ENCODE measurements at places on chromosomes 16 and 17.

GRCh38 chr17:69461951-69462369 is 47.5 kb downstream of the MAP2K6 start:
- DNase-seq, result no peak

- DNase-seq, result no peak
These were observed 212.8 kb downstream of the ZFHX3 start for GRCh38 chr16:72835086-72835485.

GRCh38 chr16:86727131-86727530 is 148.8 kb downstream of the FOXL1 start:
- no peak for DNase-seq

DNA sequence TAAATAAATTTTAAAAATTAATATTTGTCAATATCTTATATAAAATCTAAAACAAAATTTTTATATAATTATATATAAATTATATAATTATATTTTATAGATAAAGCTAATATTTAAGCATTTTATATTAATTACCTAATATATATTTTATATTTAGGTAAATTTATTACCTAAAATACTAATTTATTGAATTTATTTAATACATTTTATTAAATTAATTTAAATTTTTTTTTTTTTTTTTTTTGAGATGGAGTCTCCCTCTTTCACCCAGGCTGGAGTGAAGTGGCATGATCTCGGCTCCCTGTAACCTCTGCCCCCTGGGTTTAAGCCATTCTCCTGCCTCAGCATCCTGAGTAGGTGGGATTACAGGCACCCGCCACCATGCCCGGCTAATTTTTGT is 22.4 kb downstream of the ATAD5 start:
- DNase-seq, result no peak

DNA sequence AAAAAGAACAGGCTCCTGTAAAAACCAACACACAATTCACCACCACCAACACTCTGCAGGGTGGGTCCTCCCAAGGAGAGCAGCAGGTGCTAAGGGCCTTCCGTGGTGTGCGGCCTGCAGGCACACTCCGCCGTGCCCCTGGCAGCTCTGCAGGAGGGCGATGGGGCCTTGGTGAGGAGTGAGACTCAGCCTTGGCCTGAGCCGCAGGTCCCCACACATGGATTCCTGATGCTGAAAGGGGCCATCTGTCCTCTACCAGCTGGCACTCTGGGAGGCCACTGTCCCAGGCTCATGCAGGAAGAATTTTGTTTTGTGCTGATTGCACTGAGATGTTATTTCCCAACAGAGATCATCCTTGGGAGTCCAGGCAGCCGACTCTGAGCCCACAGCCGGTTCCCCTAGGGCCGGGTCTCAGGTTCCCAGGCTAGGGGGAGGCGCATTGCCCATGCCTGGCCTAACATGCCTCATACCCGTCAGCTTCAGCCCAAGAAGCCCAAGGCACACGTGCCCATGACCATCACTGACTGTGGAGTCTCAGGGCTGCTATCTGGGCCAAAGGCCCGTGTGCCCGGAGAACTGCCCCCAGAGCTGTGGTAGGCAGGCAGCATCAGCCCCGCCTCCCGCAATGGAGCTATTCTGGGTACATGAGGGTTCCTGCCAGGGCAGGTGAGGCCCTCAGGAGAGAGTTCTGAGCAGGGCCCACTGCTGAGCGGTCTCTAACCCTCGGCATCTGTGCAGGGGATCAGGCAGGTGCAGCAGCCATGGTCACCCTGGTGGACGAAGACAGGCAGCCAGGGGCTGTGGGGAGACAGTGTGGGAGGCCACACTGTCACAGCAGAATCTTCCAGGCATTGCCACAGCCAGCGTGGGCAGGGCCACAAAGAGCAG is 97.9 kb upstream of the ZNF469 start:
- no peak for DNase-seq

DNA sequence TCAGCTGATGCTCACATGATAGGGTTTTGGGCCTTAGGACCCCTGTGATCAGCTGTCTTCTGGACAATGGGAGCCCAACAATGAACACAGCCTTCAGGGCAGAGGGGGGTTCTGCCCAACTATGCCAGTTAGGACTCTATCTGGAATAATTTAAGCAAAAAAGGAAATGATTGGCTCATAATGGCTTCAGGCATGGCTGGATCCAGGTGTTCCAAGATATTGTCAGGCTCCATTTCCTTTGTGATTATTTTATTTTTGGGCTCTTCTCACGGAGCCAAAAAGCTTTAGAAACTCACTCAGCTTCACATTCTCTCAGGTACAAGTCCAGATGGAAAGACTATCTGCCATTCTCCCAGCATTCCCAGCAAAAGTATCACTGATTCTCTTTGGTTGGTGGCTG is 2.9 kb upstream of the MT2A start:
- no peak for DNase-seq

GRCh38 chr16:28317040-28317880 is 24.9 kb downstream of the SBK1 start:
- peak; percentile 30 for DNase-seq

DNA sequence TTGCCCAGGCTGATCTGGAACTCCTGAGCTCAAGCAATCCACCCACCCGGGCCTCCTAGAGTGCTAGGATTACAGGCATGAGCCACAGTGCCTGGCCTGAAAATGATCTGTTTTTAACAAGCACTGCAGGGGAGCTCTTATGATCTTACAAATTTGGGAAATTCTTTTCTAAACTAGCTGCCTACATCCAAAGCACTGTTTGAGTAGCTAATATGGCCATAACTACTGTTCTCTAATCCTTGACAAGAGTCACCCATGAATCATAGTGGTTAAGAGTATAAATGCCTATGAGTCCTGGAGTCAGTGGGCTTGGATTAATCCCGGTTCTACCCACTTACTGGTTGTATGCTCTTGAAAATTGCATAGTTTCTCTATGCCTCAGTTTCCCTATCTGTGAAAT is 1.4 kb upstream of the CPPED1 start:
- no peak for DNase-seq

- no peak for DNase-seq
These were observed 46.9 kb upstream of the SIAH1 start for GRCh38 chr16:48432136-48432535.

DNA sequence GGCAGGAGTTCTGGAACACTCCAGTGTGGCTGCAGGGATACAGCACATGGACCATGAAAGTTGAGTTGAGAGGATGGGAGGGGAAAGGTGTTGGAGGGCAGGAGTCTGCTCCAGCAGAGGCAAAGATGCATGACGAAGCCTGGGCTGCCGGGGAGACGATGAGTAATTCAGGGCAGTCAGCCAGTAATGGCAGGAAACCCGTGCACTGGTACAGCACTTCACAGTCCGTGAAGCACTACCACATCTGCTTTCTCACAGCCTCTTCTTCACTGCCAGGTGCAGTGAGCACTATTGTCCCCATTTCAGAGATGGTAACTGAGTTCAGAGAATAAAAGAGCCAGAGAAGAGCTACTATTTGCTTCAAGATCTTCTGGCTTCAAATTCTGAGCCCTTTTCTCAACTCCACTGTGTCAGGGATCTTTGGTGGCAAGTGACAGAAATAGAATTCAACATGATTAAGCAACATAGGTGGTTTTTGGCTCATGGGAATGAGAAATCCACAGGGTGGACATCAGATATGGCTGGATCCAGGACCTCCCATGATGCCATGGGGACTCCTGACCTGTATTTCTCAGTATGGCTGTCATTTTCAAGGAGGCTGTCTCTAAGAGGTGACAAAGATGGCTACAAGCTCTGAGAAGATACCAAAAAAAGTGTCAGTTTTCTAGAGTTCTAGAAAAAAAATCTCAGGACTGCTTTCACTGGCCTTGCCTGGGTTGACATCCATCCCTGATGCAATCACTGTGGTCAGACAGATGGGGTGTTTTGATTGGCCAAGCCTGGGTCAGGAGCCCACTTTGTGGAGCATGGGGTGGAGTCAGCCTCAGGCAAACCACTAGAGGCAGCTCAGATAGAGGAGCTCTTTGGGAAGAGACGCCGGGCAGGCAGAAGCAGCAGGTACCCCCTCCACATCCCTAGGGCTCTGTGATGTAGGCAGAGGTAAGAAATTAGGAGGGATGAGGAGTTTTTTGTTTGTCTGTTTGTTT is 24.7 kb downstream of the IL21R start:
- peak; percentile 75 for DNase-seq

GRCh38 chr16:4945560-4946502 is 8.9 kb upstream of the PPL start:
- DNase-seq, result peak; percentile 37

DNA sequence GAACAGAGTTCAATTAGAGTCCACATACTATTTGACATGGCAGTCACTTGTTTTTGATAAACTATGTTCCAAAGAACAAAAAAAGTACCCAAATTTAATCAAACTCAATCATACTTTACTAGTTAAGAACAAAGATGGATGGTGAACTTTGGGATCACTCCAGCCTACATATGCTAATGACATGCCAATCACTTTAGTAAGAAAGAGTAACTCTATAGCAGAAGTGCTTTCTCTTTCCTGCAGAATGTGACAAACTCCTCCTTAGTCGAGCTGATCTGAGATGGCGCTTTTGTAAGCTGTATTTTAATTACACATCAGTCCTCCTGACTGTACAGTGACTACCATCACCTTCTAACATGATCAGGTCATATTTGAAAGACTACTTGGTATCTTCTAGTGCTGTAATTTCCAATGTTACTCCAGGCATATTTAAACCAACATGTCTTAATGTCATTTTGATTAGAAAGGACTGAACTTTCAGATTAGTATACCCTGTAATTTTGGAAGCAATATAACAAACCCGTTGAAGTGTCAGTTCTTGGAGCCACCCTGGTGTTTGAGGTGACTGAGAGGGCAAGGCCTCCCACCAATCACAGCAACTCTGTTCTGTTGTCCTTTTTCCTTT is 4.1 kb downstream of the NETO2 start:
- no peak for DNase-seq

DNA sequence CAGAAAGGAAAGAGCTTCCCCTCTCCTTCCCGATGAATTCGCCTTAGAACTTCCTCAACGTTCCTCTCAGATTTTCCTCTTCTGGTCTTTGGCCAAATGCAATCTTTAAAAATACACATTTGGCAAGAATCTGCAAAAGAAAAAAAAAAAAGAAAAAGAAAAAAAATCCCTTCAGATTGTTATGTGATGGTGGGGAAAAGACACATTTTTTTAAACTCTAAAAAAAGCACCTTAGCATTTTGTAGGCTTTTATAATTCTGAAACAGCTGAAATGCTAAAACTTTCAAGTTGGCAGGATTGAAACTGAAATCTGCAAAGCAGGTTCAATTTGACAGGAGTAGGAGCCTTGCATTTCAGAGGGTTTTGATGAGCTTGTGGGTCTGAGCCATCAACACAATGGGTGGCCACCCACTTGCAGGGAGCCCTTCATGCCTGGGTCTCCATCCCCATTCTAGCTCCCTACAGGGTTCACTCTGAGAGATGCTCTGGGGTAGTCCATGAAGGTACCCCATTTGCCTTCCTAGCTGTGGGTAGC is 33.1 kb downstream of the CACNG3 start:
- DNase-seq, result no peak

DNA sequence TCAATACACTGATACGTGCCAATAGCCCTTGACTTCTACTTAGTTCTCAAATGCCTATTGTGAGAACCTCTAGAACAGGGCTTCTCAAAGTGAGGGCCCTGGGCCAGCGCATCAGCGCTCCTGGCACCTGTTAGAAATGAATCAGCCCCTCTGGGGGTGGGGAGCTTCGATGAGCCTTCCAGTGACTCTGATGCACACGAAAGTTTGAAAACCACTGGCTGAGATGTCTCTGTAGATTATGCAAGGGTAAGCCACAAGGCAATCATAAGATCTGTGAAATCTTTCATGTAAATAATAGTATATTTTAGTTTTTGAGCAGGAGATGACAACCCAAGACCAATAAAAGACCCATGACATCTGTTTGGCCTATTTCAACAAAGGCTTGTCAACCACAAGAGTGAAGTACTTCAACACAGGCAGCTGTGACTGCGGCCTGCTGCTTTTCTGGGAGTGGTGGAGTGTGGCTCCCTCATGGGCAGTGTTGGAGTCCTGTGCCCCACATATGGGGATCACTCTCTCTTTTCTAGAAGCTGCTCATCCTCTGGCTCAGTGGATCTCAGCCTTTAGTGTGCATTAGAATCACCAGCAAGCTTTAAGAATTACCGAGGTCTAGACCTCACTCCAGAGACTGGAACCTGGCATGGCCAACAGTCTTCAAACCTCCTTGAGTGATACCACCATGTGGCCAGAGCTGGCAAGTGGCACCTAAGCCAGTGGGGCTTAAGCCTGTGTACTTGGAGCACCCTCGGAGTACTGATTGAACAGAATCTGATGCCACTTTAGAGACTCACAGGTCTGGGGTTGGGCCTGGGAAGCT is 5.8 kb downstream of the MTHFSD start:
- no peak for DNase-seq

DNA sequence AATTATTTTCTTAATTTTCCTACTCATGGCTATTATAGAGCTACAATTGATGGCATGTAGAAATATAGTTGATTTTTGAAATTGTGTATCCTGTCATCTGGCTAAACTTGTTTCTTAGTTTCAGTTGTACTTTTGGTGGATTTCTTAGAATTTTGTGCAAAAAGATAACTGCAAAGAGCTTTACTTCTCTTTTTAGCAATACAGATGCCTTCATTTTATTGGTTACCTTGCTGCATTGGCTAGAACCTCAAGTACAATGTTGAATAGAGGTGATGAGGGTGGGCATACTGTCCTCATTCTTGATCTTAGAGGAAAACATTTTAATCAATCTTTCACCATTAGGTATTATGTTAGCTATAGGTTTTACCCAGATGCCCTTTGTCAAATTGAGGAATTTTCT is 67.9 kb downstream of the METRNL start:
- no peak for DNase-seq

- DNase-seq, result peak; percentile 93
These were observed 65.2 kb upstream of the TOB1 start for GRCh38 chr17:50931144-50931908.

- peak; percentile 50 for DNase-seq
These were observed 6.2 kb downstream of the PRCD start for GRCh38 chr17:76545918-76546555.

DNA sequence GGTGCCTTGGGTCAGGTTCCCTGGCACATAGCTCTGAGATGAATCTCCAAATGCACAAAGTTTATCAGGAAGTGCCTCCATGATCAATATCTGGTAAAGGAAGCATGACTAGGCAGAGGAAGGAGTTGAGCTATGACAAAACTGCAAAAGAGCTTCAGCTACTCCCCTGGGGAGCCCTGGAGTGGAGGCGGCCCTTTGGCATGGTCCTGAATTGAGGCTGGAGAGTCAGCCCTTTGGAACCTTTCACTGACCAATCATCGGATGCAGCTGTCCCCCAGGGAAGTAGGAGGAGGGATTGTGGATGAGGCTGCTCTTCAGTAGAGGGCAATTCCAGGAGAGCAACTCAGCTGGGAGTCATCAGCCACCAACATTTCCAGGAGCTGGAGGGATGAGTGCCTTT is 46.1 kb upstream of the NLRP1 start:
- DNase-seq, result no peak

- no peak for DNase-seq
These were observed 169.7 kb upstream of the CACNG5 start for GRCh38 chr17:66665194-66665593.

- no peak for DNase-seq
These were observed 31.1 kb downstream of the RPH3AL start for GRCh38 chr17:321386-321941.
